ENCODE measurements at places on chromosomes 2 and 18.

- DNase-seq, result no peak
Measured at GRCh38 chr2:23651187-23652080, 266.5 kb downstream of the KLHL29 start.

DNA sequence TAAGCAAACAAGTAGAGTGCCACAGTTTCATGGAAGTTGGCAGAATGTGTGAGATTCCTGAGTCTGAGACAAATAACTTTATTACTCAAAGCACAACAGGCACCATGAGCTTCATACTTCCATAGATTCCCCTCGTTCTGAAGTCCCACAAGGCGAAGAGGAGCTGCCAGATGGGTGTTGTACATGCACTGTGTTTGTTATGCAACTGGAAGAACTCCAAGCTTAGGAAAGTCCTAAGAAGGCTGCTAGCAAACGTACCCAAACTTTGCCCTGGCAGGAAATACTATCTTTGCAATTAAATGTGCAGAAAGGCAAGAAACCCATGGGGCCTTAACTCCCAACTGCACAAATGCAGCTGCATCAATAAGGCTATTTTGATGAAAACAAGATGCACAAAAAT is 1.6 kb upstream of the GCA start:
- DNase-seq, result no peak

- DNase-seq, result no peak
Measured at GRCh38 chr2:33135645-33136044, 188.9 kb downstream of the LTBP1 start.

DNA sequence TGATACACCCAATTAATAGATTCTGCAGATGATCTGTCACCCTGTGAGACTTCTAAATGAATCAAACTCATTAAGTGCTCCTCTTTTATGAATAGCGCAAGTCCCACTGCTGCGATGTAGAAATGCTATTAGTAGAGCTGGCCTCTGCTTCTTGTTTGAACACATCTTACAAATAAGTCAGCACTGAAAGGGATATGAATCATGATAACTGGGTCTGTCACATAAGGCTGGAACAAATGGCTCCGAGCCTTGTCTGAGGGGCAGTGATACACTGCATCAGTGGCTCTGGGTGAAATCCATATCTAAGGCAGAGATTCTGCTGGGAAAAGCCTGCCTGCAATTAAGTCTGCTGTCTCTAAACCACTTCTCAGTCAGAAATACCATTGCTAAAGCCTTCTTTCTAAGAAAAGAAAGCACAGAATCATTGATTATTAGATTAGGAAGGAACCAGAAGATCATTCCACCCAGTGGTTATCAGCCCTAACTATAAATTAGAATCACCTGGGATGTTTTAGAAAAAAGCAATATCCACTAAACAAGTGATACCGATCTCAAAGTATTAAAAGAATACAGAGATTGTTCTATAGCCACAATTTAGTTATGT is 75.2 kb downstream of the SLC5A7 start:
- DNase-seq, result no peak

DNA sequence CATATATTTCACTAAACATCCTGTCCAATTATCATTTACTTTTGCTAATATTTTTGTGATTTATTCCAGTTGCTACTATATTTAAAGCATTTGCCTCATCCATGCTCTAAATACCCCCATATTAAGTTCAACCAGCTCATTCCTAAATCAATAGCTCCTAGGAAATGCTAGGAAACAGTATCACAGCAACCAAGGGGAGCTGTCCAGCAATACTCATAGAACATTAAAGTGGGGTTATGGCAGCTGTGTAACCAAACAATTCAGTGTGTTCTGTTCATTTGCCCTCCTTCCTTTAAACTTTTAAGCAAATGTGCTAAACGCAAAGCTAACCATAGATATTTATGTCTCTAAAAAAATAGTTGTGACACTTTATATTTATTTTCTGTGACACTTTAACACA is 41.1 kb downstream of the ACVR1C start:
- DNase-seq, result no peak

- no peak for DNase-seq
Measured at GRCh38 chr18:54184836-54185235, 39.6 kb downstream of the MBD2 start.

Measured in forelimb muscle (tissue), 1 donor.